ENCODE measurements at places on chromosomes 12 and 14.

GRCh38 chr14:85131226-85131922 is 398.6 kb upstream of the FLRT2 start:
- peak; percentile 85 for DNase-seq

GRCh38 chr14:104081261-104081835 is 4.2 kb upstream of the ASPG start:
- no peak for DNase-seq

GRCh38 chr12:50315803-50316202 is 32.5 kb upstream of the LIMA1 start:
- DNase-seq = no peak

GRCh38 chr14:77902811-77903210 is 102.9 kb downstream of the ADCK1 start:
- DNase-seq = no peak

- no peak for DNase-seq
Observed at GRCh38 chr14:90608929-90609341, 207.3 kb downstream of the TTC7B start.

- no peak for DNase-seq
Observed at GRCh38 chr12:130685250-130685787, 30.8 kb downstream of the RIMBP2 start.

DNA sequence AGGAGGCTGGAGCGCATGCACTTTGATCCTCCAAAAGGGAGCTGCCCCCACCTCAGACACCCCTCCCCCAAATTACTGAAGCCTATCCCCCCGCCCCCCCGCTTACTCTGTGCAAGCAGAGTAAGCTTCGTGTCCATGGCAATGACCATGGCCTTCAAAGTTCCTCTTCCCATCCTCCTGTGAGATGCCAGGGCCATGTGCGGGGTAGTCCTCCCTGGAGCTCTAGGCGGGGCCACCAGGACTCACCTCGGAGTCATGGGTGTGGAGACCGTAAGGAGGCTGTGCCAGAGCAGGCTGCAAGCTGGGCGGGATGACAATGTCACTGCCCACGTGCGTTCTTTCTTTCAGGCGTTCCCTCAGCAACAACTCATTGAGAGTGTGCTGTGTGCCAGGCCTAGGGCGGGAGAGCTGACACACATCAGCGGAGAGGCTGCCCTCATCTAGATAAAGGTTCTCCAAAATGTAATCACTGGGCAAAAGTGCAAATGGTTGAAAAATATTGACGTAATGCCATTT is 66.8 kb downstream of the C14orf132 start:
- DNase-seq = no peak

GRCh38 chr14:68243450-68244010 is 424.0 kb downstream of the RAD51B start:
- no peak for DNase-seq

DNA sequence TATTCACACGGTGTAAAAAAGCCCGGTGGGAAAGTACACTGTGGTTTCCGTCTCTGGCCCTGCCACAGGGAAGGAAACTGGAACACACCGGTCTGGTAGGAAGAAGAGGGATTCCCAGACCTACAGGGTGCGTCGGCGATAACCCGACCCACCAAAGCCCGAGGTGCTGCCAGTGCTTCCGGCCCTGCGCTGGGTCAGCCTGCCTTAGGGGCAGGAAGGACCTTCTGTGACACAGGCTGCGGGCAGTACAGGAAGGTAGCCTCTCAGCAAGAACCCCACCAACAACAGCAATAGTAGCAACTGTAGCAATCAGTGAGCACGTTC is 169.5 kb upstream of the FKBP4 start:
- peak; percentile 68 for DNase-seq

DNA sequence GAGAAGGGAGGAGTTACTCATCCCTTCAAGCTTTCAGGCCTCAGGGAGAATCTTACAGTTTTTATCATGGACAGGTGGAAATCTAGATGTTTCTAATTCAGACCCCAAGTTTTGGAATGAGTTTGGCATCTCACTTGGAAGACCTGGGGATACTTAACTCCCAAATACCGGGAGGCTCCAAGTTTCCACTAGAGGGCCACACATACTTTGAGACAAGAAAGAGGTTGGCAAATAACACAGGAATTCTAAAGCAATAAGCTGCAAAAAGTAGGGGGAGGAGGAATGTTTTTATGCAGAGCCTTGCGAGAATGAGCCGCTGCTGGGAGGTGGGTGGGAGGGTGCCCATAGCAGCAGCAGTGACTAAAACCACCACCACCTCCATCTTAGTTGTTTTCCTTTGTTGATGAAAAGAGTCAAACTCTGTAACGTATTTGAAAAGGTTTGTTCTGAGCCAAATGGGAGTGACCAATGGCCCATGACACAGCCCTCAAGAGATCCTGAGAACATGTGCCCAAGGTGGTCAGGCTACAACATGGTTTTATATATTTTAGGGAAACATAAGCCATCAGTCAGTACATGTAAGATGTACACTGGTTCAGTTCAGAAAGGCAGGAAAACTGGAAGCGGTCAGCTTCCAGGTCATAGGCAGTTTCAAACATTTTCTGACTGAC is 34.2 kb upstream of the RNASE1 start:
- DNase-seq = peak; percentile 79

- DNase-seq = no peak
Observed at GRCh38 chr12:129527506-129527905, 376.3 kb downstream of the TMEM132D start.

- DNase-seq = no peak
Observed at GRCh38 chr14:20341646-20342045, 1.8 kb upstream of the PARP2 start.

GRCh38 chr14:72663076-72663487 is 230.8 kb downstream of the DPF3 start:
- no peak for DNase-seq
